ENCODE measurements at places on chromosomes 2 and 18.

DNA sequence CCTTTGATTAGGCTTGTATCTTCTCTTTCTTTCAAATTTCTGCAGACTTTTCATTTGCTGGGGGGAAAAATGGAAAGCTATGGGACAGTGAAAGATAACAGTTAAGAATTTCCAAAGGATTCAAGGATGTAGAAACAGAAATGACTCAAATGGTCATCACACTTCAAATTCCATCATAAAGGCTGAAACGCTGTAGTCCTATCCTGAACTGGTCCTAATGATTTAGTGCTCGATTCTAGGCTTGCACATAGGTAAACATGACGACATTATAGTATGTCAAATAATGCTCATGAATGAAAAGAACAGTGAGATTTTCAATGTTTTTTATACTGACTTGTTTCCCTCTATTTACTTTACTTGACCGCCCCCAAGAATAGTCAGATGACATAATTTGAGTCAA, 15.7 kb upstream of the MMADHC start:
- DNase-seq, result no peak

DNA sequence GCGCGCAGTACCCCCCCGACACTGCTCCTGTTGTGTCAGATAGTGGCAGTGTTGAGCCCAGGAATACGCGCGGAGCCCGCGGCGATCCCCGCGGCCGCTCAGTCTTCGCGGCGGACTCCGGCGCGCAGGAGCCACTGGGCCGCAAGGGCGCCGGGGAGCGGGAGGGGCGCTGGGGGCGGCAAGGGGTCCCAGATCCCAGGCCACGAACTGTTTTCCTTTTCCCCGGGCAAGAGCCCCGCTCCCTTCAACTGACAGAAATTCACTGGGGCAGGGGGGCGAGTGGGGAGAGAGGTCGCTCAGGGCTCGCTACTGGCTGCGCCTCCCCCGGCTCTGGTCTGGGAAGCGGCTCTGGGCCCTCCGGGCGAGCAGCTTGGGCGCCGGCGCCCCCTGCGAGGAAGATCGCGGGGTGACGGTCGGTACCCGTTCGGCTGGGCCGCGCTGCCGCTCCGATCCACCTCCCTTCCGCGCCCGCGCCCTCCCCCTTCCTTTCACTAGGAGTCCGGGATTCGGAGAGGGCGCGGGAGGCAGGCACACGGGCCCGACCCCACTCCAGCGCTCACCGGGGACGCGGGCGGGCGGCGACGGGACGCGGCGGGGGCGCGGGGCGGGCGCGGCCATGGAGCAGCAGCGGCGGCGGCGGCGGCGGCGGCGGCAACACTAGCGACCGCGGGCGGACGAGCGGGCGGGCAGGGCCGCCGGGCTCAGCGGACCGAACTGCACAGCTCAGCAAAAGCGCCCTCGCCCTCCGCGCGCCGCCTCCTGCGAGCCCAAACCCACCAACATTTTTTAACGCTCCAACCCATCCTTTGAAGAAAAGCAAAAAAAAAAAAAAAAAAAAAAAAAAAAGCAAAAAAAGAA, 1.4 kb upstream of the SETBP1 start:
- DNase-seq, result peak; percentile 40

DNA sequence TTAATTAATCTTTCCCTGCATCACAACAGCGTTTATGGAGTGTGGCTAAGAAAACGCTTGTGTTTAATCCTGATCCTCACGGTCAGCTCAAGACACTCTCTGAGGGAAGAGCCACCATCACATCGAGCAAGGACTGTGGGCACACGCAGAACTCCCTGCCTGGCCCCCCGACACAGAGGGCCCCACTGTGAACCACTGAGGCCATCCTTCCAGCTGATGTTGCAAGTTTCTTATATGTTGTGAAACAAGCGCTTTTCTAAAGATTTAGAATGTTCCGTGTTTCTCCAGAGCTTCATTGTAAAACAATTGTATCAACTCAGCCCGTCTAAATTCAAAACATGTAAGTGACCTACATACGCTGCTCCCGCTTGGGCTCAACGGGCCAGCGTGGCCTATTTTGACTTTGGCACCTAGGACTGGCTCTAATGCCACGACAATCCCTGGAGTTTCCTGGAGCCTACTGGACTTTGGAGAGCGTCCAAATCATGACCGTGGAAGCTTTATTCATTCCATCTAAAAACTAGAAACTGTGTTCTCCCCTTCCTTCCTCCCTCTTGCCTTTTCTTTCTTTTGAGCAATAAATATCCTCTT, 34.9 kb downstream of the SERPINE2 start:
- no peak for DNase-seq

DNA sequence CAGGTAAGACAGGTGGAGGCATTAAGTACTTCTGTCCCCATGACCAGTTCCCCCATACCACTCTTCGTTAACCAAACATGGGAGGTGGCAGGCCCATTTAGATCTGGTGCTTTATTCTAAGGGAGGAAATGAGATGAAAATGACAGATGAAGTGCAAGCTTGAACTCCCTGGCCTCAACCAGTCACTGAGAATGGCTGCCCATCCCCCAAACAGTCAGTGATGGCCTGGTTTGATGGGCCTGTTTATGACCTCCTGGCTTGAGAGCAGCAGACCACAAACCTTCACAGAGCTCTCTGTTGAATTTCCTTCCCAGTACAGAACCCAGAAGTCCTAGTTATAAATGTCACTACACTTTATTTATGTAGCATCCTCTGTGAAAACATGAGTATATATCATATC, 31.1 kb downstream of the EPAS1 start:
- DNase-seq, result no peak

GRCh38 chr2:42957109-42957860, 164.9 kb upstream of the HAAO start:
- DNase-seq, result no peak

DNA sequence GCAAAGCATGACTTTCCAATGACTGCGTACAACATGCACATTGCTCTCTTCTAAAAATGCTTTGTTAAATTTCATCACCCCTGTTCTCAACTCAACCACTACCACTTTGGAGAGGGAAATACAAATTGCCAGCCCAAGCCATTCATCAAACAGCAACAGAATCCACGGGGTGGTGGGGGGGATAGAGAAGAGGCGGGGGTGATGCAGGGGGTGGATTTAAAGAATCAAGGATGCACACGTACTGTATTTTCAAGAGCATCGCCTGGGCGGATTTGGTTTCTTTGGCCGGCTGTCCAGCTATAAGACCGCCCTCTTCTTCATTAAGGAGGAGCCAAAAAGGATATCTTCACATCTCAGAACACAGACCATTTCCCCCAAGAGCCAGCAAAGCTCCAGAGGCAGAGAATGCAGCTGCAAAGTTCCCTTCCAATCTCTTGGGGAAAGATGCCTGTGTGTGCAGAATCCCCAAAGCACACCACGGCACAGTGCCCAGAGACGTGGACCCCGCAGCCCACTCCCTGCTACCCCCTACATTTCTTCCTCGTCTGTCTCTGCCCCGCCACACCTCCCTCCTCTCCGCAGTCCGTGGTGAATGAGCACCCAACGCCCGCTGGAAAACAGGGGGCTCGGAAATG, 977 bp downstream of the SLC8A1 start:
- DNase-seq, result no peak

DNA sequence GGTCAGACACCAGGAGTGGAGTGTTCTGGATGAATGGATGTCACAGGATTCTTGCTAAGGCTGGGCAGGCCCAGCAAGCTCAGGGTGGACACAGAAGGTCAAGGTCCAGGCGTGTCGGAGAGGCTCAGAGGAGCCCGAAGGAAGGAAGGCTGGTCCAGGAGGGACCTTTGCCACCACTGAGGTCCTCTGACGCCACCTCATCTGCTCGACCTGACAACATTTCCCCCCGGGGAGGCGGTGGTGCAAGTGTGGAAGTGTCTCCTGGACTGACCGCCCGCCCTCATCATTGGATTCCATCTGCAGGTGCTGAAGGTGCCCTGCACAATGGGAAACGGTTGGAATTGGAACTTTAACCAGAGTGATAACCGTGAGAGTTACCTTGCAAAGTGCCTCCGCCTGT, 124.6 kb downstream of the RTP5 start:
- DNase-seq, result no peak

- no peak for DNase-seq
Observed at GRCh38 chr2:115386465-115386864, 944.0 kb downstream of the DPP10 start.

DNA sequence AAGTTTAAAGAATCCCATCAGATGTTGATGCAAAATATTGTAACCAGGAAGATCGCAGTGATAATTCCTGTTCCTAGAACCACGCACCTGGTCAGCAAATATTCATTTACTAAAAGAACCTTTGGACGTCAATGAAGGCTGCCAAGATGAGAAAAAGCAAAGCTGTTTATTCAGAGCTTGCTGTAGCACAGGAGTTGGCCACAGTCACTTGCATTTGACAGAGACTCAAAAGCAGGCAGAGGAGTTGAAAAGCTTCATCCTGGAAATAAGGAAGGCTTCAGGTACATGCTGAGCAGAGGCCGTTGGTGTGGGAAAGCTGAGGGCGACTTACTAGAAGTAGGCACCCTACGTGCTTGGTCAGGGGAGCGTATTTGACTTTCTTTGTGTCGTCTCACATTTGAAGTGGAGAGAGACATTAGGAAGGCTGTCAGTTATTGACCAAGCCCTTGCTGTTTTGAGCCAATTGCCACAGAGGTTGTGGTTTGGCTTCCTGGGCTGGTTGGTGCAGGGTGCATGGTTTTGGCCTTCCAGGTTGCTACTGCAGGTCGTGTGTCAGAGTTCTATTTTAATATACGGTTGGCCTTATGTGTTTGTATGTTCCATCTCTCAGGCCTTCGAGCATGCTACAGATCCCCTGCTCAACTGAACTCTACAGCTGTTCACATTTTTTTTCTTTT, 289.6 kb downstream of the METTL4 start:
- DNase-seq, result no peak

DNA sequence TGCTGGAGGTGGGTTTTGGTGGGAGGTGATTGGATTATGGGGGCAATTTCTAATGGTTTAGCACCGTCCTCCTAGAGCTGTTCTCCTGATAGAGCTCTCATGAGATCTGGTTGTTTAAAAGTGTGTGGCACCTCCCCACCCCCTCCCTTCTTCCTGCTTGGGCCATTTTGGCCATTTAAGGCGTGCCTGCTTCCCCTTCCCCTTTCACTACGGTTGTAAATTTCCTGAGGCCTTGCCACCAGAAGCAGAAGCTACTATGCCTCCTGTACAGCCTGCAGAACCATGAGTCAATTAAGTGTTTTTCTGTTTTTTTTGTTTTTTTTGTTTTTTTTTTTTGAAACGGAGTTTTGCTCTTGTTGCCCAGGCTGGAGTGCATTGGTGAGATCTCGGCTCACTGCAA, 335.7 kb upstream of the HS6ST1 start:
- DNase-seq, result no peak

- no peak for DNase-seq
Observed at GRCh38 chr2:126345691-126346090, 310.3 kb upstream of the GYPC start.

- DNase-seq, result no peak
Observed at GRCh38 chr18:62543021-62543420, 20.2 kb downstream of the ZCCHC2 start.

DNA sequence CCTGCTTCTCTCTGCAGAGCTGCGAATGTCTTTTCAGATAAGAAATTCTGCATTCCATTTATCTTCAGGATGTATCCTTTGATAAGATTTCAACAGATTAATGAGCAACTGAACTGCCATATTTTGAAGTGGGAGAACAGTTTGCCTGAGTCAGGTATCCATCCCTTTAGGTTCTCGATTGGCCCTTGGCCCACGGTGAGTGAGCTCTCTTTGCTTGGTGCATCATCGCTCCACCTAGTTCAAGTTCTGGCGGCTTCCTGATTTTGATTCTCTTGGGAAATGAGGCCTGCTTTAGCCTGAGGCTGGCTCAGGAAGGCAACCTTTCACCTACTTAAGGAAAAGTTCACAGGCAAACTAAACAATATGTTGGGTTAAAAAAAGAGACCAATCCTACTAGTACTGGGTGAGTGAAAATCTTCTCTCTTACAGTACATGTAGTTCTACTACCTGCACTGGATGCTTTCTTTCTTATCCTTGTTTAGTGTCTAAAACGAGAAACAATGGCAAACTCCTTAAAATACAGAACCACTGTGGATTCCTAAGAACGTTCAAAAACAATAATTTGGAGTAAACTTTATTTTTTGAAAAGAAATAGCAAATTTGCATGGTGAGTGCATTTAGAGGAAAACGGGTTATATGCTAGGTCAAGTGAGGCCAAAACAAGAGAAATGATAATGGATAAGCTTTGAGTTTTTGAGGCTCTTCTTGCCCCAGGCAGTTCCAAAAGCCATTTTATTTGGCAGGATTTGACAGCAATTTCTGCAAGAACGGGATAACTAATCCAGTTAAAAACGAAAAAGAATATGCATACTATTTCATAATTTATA, 837 bp upstream of the ACSL3 start:
- DNase-seq, result no peak

DNA sequence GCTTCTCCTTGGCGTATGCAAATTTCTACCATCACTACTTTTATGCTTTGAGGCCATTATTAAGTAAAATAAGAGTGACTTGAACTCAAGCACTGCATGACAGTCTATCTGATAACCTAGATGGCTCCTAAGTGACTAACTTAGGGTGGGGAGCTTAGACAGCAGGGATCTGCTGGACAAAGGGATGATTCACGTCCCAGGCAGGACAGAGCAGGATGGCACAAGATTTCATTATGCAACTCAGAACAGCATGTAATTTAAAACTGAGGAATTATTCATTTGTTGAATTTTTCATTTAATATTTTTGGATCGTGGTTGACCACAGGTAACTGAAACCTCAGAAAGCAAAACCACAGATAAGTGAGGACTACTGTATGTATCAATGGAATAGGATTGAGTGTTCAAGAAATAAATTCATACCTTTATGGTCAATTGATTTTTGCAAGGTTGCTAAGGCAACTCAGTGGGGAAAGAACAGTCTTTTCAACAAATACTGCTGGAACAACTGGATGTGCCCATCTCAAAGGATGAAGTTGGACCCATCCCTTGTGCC, 115.3 kb downstream of the MBD2 start:
- DNase-seq, result no peak

DNA sequence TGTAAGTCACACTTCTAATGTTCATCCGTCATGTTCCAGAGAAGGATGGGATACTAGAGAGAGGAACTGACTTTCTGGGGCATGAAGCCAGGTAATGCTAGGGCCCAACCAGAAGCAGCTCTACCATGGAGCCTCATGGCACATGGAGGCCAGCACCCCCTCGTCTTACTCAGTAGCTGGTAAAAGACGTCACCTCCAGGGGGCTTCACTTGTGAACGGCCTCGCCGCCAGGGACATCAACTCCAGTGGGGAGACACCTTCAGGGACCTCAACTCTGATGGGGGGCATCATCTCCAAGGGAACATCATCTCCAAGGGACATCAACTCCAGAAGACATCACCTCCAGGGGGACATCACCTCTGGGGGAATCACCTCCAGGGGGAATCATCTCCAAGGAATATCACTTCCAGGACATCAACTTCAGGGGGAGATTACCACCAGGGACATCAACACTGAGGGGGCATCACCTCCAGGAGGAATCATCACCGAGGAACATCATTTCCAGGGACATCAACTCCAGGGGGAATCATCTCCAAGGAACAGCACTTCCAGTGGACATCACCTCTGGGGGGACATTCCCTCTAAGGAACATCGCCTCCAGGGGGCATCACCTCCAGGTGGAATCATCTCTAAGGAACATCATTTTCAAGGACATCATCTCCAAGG, 168.4 kb downstream of the NDUFA10 start:
- DNase-seq, result no peak

GRCh38 chr2:120826716-120827410, 91.2 kb downstream of the GLI2 start:
- no peak for DNase-seq
